Common myeloid progenitor, CD34-positive (primary cell): ENCODE measurements at places on chromosomes 7 and 10.

GRCh38 chr10:12194752-12195271 is 879 bp downstream of the NUDT5 start:
- no peak for DNase-seq

- no peak for DNase-seq
These were observed 706.8 kb upstream of the POT1 start for GRCh38 chr7:125636320-125636962.

GRCh38 chr7:145732521-145732920 is 384.1 kb upstream of the CNTNAP2 start:
- no peak for DNase-seq

GRCh38 chr7:17104419-17104818 is 194.0 kb upstream of the AHR start:
- DNase-seq = no peak

DNA sequence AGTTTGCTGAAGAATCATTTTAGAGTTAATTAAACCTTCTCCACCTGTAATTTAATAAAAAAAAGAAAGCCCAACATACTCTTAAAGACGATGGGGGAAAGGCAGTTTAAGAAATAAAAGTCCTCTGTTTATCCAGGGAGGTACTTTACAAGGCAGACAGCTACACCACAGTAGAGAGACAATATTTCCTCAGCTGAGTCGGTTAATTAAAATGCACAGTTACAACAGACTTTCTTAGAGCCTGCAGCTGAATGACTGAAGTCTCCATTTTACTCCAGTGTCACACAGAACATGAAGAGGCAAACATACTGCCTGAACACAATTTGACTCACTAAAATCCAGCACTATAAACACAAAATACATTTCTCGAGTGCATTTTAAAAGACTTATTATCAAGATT is 15.1 kb downstream of the LRRTM3 start:
- no peak for DNase-seq

GRCh38 chr10:48821692-48822091 is 117.9 kb downstream of the LRRC18 start:
- no peak for DNase-seq

GRCh38 chr10:47101807-47102206 is 190.6 kb downstream of the PTPN20 start:
- DNase-seq = no peak

- no peak for DNase-seq
These were observed 58.6 kb upstream of the SLC26A5 start for GRCh38 chr7:103504505-103505135.

GRCh38 chr10:22911889-22912762 is 15.7 kb upstream of the ARMC3 start:
- peak; percentile 14 for DNase-seq

GRCh38 chr7:41769162-41769561 is 66.3 kb upstream of the INHBA start:
- DNase-seq = no peak

- no peak for DNase-seq
These were observed 148.1 kb downstream of the SLC16A9 start for GRCh38 chr10:59561477-59562121.

DNA sequence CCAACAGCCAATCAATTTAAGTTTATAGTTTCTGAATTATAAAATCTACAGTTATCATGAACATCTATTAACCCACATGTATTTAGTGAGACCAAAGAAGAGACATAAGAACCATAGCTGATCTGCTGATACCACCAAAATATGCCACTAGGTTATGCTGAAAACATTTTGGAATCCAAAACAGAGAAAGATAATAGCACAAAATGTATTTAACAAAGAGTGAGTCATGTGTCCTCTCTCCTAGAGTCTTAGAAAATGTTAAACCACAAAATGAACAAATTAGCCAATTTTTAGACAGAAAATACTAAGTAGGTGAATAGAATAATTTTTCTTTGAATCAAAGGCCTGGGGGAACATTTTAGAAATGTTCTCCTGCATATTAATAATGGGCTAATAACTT is 527.5 kb downstream of the GPAM start:
- DNase-seq = no peak

- peak; percentile 14 for DNase-seq
These were observed 128.3 kb upstream of the ASAH2 start for GRCh38 chr10:50379616-50380015.

- no peak for DNase-seq
These were observed 530.8 kb downstream of the SH2D4B start for GRCh38 chr10:81068460-81068859.

DNA sequence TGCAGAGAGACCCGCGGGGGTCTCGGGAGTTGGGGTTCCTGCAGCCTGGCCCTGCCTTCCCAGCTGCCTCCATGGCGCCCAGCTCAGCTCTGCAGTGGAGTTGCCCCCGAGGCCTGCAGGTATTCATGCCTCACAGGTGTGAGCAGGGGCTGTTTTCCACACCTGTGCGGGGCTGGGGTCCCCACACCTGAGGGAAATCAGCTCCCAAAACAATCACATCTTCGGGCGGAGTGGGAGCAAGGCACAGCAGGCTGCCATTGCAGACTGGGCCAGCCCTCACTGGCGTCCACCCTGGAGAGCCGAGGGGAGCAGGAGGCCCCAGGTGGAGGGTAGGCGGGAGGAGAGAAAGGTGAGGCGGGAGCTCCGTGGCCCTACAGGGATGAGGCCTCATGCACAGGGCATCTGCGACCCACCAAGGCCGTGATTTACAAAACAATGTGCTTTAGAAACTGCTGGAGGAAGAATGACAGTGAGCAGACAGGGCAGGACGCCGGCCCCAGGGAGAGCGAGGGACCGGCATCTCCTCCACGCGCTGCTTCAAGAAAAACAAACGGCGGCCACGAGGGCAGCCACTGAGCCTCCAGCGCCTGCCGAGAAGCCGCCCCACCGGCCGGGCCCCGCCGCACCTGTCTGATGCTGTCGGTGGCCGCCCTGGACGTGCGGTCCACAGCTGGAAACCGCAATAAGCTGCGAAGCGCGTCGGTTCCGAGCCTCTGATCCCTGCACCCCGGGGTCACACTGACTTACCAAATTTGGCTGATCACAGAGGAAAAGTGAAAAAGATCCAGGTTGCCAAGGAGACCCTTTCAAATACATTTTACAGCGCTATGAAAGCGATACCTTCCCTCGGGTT is 53.0 kb upstream of the PDGFA start:
- no peak for DNase-seq

DNA sequence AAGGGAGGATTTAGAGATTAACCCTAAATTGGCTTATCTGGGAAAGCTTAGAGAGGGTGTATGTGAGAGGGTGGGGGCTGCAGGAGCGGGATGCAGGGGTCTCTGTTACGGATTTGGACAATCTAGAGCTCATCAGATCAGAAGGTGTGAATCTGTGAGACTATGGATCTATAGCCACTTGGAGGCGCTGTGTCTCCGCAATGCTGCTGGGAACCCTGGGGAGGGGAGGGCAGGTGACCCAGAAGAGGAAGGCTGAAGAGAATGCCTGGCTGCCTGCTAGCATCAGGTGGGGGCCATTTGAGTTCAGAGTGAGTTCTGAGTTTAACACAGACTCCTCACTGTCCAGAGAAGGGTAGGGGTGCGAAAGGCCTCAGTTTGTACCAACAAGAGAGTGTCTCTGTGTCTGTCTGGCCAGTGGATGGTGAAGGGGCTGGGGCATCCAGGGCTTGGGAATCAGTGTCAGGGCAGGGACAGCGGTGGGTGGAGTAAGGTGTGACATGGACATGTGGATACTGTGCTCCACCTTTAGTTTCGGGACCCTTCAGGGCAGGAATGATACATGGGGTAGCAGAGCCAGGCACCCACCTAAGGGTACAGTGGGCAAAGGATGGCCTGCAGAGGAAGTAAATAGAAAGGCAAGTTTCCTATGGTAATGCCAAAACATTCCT is 187.3 kb upstream of the PRSS58 start:
- DNase-seq = peak; percentile 80

GRCh38 chr10:131747791-131748190 is 153.0 kb upstream of the PPP2R2D start:
- DNase-seq = no peak

DNA sequence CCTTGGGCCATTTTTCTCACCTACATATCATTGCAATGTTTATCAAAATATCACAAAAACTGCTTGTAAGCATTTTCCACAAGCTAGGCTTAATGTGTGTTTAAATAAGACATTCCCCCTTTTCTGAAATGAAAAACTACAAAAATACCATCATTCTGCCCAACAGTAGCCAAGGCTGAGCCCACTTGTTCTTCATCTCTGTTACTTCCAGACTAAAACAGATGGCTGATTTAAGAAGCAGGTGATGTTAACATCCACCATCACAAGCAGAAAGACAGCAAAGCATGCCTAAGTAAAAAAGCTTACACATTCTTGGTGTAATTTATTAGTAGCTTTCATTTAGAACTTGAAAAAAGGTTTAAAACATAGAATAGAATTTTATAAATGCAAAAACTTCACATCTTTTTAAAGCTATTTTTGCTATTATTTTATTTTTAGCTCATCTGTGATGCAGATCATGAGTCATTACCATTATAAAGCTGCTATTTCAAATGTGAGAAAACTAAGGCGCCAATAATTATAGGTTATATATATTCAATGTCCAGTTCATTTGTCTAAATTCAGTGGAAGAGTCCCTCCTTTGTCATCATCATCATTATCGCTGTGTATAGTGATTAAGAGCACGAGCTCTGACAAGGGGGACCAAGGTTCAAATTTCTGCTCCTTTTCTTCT is 109.4 kb downstream of the RELN start:
- no peak for DNase-seq

DNA sequence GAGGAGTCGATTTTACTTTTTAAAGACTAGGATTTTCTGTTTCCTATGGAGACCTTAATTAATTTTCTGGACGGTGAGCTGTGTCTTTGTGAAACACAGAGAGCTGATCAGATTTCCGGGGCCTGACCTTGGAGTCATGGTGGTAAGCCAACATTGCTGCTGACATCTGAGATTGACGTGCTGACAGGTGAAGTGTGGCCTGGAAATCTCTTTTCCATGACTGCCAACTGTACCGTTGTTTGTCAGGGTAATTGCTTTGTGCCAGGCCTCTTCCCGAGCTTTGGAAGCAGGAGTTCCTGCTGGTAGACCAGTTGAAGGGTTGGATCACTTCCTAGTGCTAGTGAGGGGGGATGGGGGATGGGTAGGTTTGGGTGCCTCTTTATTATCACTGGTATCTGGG is 71.2 kb downstream of the ADRA2A start:
- no peak for DNase-seq

GRCh38 chr7:121494516-121494915 is 98.4 kb upstream of the FAM3C start:
- no peak for DNase-seq

- no peak for DNase-seq
These were observed 20.8 kb upstream of the CYTH3 start for GRCh38 chr7:6293202-6293601.

- DNase-seq = no peak
These were observed 727.9 kb upstream of the KCND2 start for GRCh38 chr7:119545118-119545517.

- no peak for DNase-seq
These were observed 4.1 kb upstream of the CPA4 start for GRCh38 chr7:130288829-130289228.

DNA sequence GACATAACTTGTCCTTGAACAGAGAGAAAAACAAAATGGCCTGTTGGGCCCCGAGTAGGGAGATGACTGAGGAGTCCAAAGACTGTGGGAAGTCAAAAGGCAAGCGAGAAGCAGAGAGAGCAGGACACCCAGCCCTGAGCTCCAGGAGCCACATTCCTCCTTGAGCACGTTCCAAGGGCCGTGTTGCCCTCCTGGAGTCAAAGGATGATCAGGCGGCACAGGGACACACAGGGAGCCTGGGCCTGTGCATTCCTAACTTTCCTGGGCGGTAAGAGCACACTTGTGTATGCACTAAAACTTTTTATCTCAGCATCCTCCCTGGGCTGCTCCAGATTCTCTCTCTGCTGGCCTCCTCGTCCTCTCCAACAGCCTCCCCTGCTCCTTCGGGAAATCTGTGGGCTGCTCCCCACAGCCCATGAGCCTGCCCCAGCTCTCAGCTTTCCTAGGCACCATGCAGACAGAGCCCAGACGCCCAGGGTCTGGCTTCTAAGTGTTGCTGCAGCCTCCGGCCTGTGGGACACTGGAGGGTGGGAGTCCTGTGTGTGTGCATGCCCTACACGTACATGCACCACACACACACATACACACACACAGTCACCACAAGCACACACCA is 281.8 kb downstream of the POU6F2 start:
- no peak for DNase-seq

DNA sequence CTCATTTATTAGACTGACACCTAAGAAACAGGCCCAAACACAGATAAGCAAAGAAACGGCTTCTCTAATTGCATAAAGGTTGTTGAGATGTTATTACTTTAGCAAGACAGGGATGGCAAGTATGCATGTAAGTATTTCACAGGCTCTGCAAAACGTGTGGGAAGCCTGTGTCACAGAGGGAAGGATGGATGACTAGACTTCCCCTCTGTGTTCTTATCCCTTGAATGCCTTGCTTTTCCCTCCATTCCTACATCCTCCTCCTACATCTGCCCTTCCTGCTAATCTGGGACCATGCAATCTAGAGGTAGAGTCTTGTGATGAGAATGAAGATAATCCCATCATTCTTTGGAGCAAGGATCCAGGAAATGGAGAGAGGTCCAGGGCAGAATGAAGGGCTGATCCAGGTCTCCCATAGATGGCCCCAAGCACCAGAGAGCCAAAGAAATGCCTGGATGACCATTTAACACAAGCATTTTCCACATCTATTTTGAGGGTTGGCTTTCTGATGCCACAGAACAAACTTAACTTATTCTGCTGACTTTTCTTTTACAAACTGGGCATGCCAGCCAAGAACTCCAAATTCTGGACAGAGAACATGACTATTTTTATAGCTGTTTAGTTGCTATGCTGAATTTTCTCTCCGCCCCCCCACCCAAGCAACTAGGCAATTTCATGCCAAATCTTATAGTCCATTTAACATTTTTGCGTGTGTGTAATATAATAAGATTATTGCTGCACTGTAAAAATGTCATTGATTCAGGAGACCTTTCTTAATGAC is 48.1 kb downstream of the NRP1 start:
- DNase-seq = no peak

DNA sequence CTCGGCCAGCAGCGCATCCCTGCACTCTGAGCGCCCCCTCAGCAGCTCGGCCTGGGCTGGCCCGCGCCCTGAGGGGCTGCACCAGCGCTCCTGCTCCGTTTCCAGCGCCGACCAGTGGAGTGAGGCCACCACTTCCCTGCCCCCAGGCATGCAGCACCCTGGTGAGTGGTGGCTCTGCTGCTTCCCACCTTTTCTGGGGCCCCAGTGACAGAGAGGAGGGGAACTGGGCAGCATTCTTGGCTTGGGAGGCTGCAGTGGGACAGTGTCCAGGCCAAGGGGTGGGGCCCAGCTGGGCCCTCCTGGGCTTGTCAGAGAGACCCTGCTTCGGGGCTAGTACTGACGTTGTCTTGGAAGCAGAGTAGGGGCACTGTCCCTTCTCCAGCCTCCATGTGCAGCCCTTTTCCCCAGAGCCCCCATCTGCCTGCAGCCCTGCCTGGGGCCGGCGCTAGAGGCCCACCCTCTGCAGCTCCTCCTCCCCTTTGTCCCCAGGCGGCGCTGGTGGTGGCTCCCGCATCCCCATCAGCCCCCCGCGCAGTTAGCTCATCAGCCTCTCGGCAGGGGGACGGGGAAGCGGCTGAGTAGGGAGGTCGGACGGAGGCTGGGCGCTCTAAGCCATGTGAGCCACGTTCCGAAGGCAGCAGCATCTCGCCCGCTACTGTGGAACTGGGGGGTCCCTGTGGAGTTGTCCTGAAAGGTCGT is 29.2 kb downstream of the GBX1 start:
- no peak for DNase-seq

GRCh38 chr7:158110661-158111048 is 477.0 kb downstream of the PTPRN2 start:
- no peak for DNase-seq
